ENCODE measurements at places on chromosomes 16 and 17. TPM values are rescaled to one million over a fixed set of nuclear protein-coding genes. Genes with fewer than 3 reads are reported as not detected.

DNA sequence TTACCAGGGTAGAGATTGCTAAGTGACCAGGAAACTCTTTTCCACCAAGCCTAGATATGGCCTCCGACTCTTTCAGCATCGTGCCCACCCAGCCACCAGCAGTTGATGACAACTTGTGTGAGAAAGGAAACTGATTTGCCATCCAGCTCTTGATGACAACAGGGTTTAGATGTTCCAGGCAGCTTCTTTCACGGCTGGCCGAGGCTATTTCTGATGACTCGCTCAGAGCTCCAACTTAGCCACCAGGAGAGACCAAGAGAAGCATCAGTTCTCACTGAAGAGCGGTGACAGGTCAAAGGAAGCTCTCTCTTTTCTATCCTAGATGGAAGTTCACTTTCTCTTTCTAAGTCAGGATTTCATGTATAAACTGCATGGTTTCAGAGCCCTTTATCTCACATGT lies 61.2 kb downstream of the MPHOSPH6 start:
- DNase-seq, result no peak

- no peak for DNase-seq
Observed at GRCh38 chr16:7025616-7026190, 306.9 kb upstream of the RBFOX1 start.

DNA sequence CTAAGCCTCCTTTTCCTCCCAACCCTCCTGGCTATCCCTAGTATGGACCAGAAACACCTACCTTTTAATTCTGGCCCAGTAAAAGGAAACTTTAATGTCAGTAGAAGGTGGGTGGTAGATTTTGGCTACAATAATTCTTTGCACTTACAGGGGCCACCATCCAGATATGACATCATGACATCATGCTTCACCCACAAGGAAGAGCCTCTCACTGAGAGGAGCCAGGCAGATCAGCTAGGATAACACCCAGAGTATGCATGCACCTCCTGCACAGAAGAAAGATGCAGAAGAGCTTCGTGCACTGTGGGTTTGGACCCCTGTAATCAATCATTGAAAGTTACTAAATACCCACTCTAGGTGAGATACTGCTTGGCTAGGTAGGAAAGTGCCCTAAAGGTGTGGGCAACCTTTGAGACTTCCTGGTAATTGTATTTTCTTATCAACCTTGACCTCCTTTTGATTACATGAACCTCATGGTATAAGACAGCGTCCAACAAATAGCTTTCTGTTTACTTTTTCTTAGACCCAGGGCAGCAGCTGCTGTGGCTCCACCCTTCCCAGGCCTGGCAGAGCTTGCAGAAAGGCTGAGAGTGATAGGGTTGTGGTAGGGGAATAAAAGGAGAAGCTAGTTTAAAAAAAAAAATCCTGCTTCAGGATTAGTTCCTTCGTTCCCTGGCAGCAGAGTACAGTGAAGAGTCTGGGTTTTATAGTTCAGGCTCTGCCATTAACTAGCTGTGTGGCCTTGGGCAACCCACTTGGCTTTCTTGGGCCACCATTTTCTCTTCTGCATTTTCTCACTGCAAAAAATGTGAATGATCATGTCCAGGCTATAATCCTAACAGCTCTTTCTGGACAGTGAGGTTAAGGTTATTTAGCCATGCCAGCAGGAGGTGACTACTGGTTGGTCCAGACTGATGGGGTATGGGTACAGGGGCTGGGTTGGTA lies 6.2 kb downstream of the MAP3K14 start:
- DNase-seq, result no peak

DNA sequence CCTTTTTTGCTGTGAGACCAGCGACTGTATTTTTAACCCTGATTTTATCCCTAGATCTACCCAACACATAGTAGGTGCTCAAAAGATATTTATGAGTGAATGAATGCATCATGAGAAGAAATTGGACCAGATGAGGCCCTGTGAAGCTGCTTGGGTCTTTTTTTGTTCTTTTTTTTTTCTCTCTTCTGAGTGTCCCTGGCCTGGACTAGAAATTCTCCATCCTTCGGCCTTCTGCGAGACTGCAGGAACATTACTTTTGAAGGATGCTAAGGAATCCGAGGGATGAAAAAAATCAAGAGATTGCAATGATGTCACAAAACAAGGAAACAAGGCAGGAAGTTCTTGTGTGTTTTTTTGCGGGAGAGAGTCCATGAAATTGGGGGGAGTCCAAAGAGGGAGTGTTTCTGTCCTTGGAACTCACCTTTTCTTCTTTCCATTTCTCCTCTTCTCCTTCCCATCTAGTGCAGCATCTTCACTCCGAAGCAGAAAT lies 560 bp upstream of the RUSF1 start:
- DNase-seq, result peak; percentile 53

GRCh38 chr17:39740357-39741111 lies 2.8 kb downstream of the GRB7 start:
- DNase-seq, result no peak

- no peak for DNase-seq
Observed at GRCh38 chr17:78793415-78793814, 11.3 kb upstream of the CYTH1 start.

DNA sequence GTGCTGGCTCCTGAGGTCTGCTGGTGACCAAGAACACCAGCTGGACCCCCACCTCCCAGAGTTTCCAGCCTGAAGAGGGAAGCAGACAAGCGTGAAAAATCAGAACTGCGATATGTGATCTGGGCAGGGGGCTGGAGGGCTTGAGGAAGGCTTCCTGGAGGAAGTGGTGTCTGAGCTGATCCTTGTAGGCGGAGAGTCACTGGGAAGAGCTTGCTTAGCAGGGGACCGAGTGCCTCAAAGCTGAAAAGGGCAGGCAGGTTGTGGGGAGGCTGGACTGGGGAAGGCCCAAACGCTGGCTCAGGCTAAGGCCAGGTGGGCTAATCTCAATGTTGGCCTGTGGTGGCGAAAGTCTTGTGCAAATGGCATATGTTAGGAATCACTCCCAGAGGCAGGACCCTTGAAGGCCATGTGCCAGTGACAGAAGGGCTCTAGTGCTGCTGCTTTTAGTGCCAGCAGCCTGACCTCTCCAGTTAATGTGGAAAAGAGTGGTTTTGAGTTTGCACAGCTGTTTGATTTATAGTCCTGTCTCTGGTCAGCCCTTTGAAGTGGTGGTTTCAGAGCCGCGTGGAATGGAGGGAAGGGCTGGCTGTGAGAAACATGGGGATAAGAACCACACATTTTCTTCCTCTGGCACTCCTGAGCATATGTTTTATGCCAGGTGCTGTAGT lies 85.3 kb upstream of the LGALS9 start:
- peak; percentile 91 for DNase-seq

GRCh38 chr17:38451840-38452529 lies 23.7 kb downstream of the ARHGAP23 start:
- peak; percentile 89 for DNase-seq

- no peak for DNase-seq
Observed at GRCh38 chr16:88508868-88509748, 56.0 kb downstream of the ZFPM1 start.

DNA sequence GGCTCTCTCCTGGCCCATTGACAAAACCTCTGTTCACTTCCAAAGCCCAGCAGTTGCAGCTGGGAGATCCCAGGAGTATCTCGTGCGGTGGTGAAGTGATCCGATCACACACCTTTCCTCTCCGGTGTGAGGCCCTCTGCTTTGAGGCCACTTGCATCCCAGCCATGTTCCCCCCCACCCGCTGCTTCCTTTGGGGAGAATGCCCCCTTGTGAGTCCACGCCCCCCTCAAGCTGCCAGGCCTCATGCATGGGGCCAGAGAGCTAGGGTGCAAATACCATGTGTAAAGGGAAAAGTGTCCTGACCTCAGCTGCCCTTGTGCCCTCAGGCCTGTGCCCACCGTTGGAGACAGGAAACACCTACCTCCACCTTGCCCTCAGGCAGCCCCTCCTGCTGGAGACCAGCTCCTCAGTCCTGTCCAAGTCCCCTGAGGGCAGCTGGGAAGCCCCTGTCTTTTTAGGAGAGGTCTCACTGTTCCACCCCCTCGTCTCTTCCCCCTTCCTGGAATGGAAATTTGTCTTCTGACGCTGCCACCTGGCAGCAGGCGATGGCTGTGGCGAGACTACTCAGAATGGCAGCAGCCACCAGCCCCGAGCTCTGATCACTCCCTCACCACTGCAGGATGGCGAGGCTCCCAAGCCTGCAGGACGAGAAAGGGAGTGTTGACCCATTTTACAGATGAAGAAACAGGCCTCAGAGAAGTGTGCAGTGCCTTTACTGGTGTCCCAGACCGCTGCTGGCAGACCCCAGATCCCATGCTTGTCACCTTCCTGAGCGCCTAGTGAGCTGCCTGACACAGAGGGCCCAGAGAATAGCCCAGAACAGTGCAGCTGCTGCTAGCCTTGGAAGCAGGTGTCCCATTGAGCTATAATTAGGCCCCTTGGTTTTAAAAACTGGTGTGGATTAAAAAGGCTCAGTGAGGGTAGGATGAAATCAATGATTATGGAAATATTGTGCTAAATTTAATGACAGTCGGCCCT lies 120.6 kb upstream of the CACNG5 start:
- DNase-seq, result no peak

- no peak for DNase-seq
Observed at GRCh38 chr16:12907670-12908233, 6.4 kb downstream of the SHISA9 start.

DNA sequence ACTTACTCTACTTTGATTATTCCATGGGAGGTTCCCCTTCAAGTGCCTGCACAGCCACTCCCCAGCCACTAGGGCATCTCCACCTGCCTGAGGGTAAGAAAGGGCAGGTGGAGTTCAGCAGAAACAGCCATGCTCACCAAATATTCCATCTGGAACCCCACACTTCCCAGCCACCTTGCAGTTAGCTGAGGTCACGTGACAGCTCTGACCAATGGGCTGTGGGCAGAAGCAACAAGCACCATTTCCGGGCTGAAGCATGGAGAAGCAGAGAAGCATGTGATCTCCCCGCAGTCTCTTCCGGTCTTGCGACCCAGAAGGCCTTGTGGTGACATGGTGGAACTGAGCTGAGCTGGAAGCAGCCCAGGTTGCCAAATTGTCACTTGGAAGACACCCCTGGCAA lies 108.6 kb downstream of the CCT6B start:
- no peak for DNase-seq

- no peak for DNase-seq
Observed at GRCh38 chr17:45956090-45956489, 43.0 kb upstream of the STH start.

DNA sequence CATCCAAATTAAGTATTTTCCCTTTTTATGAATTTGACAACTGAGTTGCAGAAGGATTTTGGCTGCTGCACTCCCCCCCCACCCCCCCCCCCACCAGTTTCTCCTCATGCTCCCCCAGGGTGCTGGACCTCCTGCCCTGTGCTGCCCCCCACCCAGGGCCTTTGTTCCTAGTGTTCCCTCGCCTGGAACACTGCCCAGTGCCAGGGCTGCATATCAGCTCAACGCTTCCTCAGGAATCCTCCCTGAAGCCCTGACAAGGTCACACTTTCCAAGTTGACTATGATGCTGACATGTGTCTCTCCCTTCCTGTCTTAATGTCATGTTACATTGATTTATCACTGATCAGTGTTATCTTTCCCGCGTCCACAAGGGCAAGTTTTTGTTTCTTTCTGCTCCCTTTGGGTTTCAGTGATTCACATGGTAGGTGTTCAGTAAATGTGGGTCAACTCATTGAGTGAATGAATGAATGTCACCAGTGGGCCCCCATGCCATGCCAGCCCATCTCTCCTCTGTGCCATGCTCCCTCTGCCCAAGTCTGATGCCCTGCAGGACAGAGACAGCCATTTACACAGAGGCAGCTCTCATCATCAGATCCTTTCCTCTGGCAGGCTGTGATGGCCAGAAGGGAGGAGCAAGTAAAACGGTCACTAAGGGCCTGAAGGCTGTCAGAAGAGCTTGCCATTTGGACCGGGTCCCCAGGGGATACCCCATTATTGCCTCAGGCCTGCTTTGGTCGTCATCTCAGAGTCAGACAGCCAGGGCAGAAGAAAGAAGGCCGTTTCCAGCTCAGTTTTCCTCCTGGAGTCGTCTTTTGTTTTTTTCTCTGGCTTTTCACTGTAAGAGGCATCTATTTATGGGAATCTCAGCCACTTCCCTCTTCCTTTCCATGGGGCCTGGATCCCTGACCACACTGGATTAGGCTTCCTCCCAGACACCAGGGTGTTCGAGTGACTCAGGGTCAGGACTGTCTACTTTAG lies 386.2 kb downstream of the SNX29 start:
- peak; percentile 36 for DNase-seq

- no peak for DNase-seq
Observed at GRCh38 chr16:15576960-15577958, 65.7 kb downstream of the MARF1 start.

DNA sequence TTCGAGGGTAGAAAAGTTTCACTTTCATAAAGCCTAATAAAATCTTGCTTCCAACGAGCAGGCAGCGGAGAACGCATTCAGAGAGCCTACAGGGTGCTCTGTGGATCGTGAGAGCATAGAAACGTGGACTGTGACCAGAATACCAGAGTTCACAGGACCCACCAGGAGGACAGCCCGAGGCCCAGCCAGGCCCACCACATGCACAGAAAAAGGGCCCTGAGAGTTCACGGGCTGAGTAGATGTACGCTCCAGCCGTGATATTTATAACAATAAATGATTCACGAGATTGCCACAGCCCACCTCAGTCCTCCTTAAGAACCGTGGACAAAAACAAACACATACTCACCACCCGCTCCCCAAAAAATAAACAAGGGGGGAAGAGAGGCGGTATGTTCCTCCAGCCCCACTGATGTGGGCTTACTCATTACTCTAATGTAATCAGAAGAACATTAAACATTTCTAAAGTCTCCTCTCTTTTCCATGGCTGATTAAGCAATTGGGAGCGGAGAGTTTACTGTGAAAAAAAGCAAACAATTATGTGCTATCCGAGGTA lies 207.2 kb downstream of the C16orf78 start:
- no peak for DNase-seq

GRCh38 chr17:78159575-78160158 lies 8.7 kb upstream of the SYNGR2 start:
- peak; percentile 83 for DNase-seq

- peak; percentile 31 for DNase-seq
Observed at GRCh38 chr17:77555741-77556291, 402.7 kb upstream of the TNRC6C start.

Gene FCSK
- total RNA-seq, result 9.7 TPM

Gene C17orf100
- total RNA-seq, result 3.1 TPM

Gene KRT23
- not detected for total RNA-seq

Gene SYT17
- total RNA-seq, result 2.5 TPM

Gene COX6A2
- total RNA-seq, result not detected

Gene OTOA
- not detected for total RNA-seq

Gene ASGR1
- total RNA-seq, result 5.0 TPM

Gene QRICH2
- total RNA-seq, result 3.8 TPM

Gene SLC13A2
- not detected for total RNA-seq

Gene HSD17B1
- total RNA-seq, result 1.5 TPM

Measured in astrocyte (in vitro differentiated cells and primary cell).